Sigmoid colon (tissue), 7 donors: ENCODE measurements at places on chromosomes 13 and 19. TPM values are rescaled to one million over a fixed set of nuclear protein-coding genes. Genes with fewer than 3 reads are reported as not detected.
A peak's percentile ranks its signal among the peaks of the same experiment; 100 is the strongest.

- H3K27ac ChIP-seq, result peak overlapping the region; percentile 64
- no peaks in the 10 kb centered on the region for H3K27me3 ChIP-seq
- no peaks in the 10 kb centered on the region for H3K36me3 ChIP-seq
- H3K4me1 ChIP-seq, result no peaks in the 10 kb centered on the region
- DNase-seq, result peak; percentile 87
- no peak overlapping the region for H3K4me3 ChIP-seq
Measured at GRCh38 chr19:18364826-18365528, 21.0 kb upstream of the GDF15 start.

- H3K27ac ChIP-seq, result peak overlapping the region; percentile 12
- H3K36me3 ChIP-seq, result peaks cover 74% of the 10 kb centered on the region
- no peak overlapping the region for H3K4me3 ChIP-seq
- no peaks in the 10 kb centered on the region for H3K27me3 ChIP-seq
Measured at GRCh38 chr19:3655402-3656072, 28.9 kb upstream of the CACTIN start.

- H3K27ac ChIP-seq, result no peak overlapping the region
- H3K36me3 ChIP-seq, result no peaks in the 10 kb centered on the region
- no peak for DNase-seq
- H3K27me3 ChIP-seq, result no peaks in the 10 kb centered on the region
Measured at GRCh38 chr13:72521940-72522661, 205.3 kb downstream of the MZT1 start.

DNA sequence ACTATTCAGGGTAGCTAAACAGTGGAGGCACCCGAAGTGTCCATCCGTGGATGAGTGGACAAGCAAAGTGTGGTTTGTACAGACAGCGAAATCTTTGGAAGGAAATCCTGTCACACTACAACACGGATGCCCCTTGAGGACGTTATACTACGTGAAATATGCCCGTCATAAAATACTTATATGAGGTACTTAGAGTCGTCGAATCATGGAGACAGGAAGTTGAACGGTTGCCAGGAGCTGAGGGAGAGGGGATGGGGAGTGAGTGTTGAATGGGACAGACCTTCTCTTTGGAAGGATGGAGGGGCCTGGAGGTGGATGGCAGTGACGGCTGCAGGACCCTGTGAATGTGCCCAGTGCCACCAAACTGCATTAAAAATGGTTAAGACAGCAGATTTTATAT, 11.6 kb downstream of the ATP4B start:
- H3K27me3 ChIP-seq, result no peaks in the 10 kb centered on the region
- no peaks in the 10 kb centered on the region for H3K36me3 ChIP-seq
- H3K27ac ChIP-seq, result no peak overlapping the region
- no peak overlapping the region for H3K4me3 ChIP-seq
- no peaks in the 10 kb centered on the region for H3K4me1 ChIP-seq

DNA sequence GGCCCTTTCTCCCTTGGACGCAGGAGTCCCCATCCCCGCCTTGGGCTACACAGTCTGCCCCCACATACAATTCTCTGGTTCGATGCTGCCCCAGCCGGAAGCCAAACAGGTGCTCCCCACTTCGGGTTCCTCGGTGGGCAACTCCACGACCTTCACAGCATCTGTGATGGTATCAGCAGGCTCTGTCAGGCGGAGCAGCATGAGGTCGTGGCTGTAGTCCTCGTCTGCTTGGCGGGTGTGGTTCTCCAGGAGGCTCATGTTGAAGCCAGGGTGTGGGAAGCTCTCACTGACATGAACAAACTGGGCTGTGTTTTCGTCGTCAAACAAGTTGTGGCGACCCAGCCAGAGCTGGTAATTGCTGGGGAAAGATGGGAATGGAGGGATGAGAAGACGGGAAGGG, 3.5 kb downstream of the KLK1 start:
- peaks cover 6% of the 10 kb centered on the region for H3K4me1 ChIP-seq
- H3K4me3 ChIP-seq, result no peak overlapping the region
- no peaks in the 10 kb centered on the region for H3K36me3 ChIP-seq
- DNase-seq, result no peak
- H3K27me3 ChIP-seq, result peaks cover 54% of the 10 kb centered on the region

RPL18 gene
- total RNA-seq, result 2,808 TPM

LSR gene
- total RNA-seq, result 3.6 TPM

- no peaks in the 10 kb centered on the region for H3K36me3 ChIP-seq
- no peak overlapping the region for H3K27ac ChIP-seq
- no peak overlapping the region for H3K4me3 ChIP-seq
- H3K27me3 ChIP-seq, result no peaks in the 10 kb centered on the region
Measured at GRCh38 chr19:38141108-38141507, 82.9 kb downstream of the DPF1 start.

THAP8 gene
- 23.9 TPM for total RNA-seq

DNA sequence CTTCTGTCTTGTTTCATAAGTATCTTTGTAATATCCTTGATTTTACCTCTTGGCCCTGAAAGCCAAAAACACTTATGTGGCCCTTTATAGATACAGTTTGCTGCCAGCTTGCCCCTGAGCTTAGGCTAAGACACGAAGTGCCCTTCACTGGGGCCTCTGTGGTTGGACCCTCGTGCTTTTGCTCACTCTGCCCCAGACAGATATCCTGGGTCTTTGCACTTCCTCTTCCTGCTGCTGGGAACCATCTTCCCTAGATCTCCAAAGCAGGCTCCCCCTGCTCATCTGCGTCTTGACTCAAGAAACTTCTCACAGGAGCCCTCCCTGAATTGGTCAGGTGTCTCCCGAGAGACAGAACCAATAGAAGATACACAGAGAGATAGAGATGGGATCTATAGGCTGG, 2.0 kb upstream of the TNFSF14 start:
- H3K36me3 ChIP-seq, result no peaks in the 10 kb centered on the region
- H3K27me3 ChIP-seq, result peaks cover 13% of the 10 kb centered on the region
- no peak for DNase-seq
- no peaks in the 10 kb centered on the region for H3K4me1 ChIP-seq
- no peak overlapping the region for H3K27ac ChIP-seq
- H3K4me3 ChIP-seq, result no peak overlapping the region

DNA sequence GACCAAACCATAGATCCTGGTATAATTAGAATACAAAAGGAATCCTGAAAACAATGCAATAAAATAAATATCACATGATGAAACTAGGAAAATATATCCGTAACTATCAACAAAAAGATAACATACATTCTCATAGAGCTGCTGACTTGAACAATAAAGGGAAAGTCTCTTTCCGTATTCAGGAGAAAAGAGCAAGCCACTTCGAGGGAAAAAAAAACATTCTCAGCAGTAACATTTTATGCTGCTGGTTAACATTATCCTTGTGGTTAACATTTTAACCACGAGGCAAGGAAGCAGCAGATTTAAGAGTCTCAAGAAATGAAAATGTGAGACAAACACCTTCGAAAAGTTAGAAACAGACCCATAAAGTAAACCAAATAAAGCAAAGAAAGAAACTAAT, 25.8 kb downstream of the NALCN start:
- no peak overlapping the region for H3K4me3 ChIP-seq
- DNase-seq, result no peak
- H3K27me3 ChIP-seq, result no peaks in the 10 kb centered on the region
- H3K36me3 ChIP-seq, result no peaks in the 10 kb centered on the region
- no peak overlapping the region for H3K27ac ChIP-seq

GRCh38 chr13:49388091-49388635, 55.7 kb downstream of the CAB39L start:
- H3K27me3 ChIP-seq, result no peaks in the 10 kb centered on the region
- H3K4me1 ChIP-seq, result peaks cover 22% of the 10 kb centered on the region
- no peak for DNase-seq

N4BP2L1 gene
- 22.1 TPM for total RNA-seq

DNA sequence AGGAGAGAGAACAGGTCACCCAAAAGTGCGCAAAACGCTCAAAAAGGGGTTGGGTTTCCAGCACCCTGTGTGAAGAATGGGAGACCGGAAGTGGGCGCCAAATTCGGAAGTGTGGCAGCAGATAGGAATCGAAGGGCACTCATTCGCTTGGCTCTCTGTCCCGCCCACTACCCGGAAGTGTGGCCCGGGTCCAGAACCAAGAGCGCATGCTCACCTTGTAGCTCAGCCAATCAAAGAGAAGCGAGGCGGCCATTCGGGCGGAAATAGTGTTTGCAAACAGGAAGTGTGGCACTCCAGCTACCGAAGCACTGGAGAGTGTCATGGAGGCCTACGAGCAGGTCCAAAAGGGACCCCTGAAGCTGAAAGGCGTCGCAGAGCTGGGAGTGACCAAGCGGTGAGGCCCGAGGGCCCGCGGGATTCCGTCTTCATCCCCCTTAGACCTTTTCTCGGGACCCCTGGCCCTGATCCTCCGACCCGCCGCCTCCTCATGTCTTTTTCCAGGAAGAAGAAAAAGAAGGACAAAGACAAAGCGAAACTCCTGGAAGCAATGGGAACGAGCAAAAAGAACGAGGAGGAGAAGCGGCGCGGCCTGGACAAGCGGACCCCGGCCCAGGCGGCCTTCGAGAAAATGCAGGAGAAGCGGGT, at the start of gene FAM32A:
FAM32A (plus strand) TSS at position 288 of the 645 bp plus-strand sequence; CDS start at position 321, 33 bp downstream.
- H3K4me1 ChIP-seq, result no peaks in the 10 kb centered on the region
- peak within 1 kb of the TSS; percentile 82 for H3K4me3 ChIP-seq
- peaks cover 4% of the 10 kb centered on the region for H3K36me3 ChIP-seq
- H3K27me3 ChIP-seq, result no peaks in the 10 kb centered on the region
- H3K27ac ChIP-seq, result peak within 1 kb of the TSS; percentile 83
- DNase-seq, result peak; percentile 100

GRCh38 chr19:24032651-24033050, 54.3 kb upstream of the ZNF254 start:
- H3K27me3 ChIP-seq, result no peaks in the 10 kb centered on the region
- peaks cover 6% of the 10 kb centered on the region for H3K36me3 ChIP-seq
- H3K4me3 ChIP-seq, result peak overlapping the region; percentile 85
- no peaks in the 10 kb centered on the region for H3K4me1 ChIP-seq
- peak overlapping the region; percentile 92 for H3K27ac ChIP-seq

GRCh38 chr19:36093146-36093662, 17.7 kb upstream of the OVOL3 start:
- H3K36me3 ChIP-seq, result no peaks in the 10 kb centered on the region
- no peak for DNase-seq
- no peak overlapping the region for H3K27ac ChIP-seq
- no peaks in the 10 kb centered on the region for H3K27me3 ChIP-seq
- H3K4me1 ChIP-seq, result no peaks in the 10 kb centered on the region

CTU1 gene
- total RNA-seq, result 7.1 TPM

DNA sequence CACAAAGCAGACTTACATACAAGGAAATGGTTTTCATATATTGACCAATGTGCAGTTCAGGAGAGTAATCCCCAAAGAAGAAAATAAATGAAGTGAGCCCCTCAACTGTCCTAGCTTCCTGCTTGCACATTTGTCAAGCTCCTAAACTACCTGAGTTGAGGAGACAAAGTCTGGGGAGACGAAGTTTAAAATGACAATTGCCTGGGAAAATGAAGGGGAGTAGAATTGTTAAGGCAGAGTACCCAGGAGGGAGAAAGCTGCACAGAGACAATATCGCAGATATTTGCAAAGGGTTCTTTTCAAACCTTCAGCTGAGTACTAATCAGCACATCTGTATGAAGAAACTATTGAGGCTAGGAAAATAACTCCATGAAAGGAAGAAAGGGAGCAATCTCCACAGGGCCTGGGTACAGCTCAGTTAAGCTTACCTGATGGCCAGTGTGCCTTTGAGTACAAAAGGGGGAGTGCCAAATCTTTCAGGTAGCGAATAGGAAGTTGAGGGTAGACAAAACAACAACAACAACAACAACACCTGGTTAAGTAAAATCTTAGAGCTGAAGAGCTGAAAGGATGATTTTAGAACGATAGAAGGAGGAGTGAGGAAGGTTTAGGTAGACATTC, 1700.1 kb upstream of the PRR20A start:
- H3K27me3 ChIP-seq, result no peaks in the 10 kb centered on the region
- H3K4me3 ChIP-seq, result no peak overlapping the region
- H3K27ac ChIP-seq, result no peak overlapping the region
- H3K4me1 ChIP-seq, result no peaks in the 10 kb centered on the region

DNA sequence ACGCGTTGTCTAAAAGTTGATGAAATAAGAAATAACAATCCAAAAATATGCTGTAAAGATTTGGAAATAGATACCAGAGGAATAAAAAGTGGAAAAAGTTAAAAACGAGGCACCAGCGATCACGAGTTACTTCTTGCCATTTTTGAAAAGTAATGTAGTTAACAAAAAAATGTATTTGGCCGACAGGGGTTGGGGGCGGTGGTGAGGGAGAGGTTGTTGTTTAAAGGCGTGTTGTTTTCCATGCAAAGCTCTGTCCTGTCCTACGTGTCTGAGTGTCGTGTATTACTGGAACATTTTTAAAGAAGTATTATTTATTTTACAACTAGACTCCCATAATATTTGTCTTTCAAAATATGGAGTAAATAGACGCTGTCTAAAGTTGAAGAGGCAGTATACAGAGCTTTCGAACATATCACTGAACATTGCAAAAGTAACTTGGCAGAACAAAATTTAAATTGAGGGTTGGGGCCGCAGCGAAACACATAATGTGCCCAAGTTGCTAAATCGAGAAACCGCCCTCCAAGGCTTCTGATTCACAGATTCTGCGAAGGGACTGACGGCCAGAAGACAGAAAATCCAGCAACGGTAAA, 823 bp downstream of the FBXO17 start:
- H3K36me3 ChIP-seq, result no peaks in the 10 kb centered on the region
- no peaks in the 10 kb centered on the region for H3K27me3 ChIP-seq
- H3K4me1 ChIP-seq, result no peaks in the 10 kb centered on the region
- DNase-seq, result no peak

PLK5 gene
- not detected for total RNA-seq

TMIGD2 gene
- total RNA-seq, result not detected

GRCh38 chr19:35852029-35852780, at the start of gene NPHS1:
NPHS1 (minus strand) TSS chr19:35852504; CDS start chr19:35851837, 667 bp downstream.
- DNase-seq, result no peak
- peaks cover 14% of the 10 kb centered on the region for H3K4me1 ChIP-seq
- peaks cover 84% of the 10 kb centered on the region for H3K27me3 ChIP-seq
- no peaks in the 10 kb centered on the region for H3K36me3 ChIP-seq
- H3K27ac ChIP-seq, result no peak within 1 kb of the TSS
- no peak within 1 kb of the TSS for H3K4me3 ChIP-seq

KLK11 gene
- total RNA-seq, result not detected

TEX26 gene
- total RNA-seq, result not detected
